HEK293T (cell line): ENCODE measurements at places on chromosomes 6 and 20.

DNA sequence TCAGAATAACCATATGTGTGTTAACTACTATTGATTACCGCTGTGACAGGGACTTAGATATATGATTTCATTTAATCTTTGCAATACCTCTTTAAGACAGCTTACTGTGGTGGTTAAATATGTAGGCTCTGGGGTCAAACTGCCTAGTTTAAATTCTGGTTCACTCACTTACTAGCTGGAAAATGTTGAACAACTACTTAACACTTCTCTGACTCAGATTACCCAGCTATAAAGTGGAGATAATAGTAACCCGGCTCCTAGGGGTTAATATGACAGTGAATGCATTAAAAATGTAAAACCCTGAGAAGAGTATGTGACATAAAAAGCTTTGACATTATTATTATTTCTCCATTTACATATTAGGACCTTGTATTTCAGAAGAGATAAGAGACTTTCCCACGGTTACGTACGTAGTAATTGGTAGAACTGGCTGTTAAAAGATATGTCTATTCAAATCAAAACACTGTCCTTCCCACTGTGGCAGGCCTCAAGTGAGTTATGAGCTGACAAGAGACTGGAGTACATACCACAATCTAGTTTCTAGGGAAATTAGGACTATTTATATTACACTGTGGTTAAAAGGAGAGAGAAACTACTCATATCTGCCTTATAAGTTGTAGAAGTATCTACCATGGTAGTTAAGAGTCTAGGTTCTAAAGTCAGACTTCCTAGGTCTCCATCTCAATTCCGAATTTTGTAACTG is 4.4 kb upstream of the PLCB1 start:
- no peak for DNase-seq

DNA sequence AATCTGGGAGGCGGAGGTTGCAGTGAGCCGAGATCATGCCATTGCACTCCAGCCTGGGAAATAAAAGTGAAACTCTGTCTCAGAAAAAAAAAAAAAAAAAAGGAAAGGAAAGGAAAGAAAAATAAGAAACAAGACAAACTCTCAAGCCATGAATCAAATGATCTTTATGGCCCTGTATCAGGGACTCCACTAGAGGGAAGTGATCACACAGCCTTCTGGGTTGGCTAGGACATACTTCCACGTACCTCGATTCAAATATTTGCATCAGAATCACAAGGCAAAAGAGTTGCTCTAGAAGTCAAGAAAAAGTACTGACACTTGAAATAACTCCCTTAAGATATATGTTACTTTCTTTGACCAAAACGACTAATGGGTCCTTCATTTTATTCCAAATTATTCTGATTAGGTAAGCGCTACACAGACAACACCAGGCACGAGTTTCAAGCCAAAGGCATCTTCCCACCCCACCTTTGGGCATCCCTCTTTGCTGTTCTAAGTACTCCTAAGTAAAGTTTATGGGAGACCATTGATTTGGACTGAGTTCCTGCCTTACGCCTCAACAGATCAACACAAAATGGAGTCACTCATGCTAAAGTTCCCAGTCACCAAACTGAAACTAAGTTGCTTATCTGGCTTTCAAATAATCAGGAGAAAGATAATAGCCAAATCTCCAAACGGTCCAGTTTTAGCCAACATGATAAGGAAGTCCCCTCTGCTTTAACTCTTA is 77.5 kb upstream of the NT5E start:
- no peak for DNase-seq

GRCh38 chr20:56750430-56750829 is 121.3 kb downstream of the TFAP2C start:
- DNase-seq: no peak

DNA sequence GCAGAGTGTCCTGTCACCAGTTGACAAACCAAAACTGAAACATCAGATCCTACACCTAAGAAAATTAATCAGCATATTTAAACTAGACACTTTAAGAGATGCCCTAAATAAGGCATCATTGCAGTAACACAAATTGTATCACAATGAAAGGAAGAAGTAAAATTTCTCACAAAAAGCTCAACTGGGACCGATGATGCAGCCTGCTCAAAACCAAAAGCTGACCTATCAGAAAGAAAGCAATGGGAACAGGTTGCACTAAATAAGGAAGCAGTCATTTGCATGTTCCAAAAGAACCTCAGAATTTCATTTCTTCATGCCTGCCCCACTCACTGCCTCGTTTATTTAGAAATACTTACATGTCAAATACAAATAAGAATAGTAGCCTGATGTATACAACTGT is 12.1 kb downstream of the HIVEP2 start:
- no peak for DNase-seq

GRCh38 chr20:52179331-52180179 is 12.0 kb downstream of the ZFP64 start:
- DNase-seq: no peak

DNA sequence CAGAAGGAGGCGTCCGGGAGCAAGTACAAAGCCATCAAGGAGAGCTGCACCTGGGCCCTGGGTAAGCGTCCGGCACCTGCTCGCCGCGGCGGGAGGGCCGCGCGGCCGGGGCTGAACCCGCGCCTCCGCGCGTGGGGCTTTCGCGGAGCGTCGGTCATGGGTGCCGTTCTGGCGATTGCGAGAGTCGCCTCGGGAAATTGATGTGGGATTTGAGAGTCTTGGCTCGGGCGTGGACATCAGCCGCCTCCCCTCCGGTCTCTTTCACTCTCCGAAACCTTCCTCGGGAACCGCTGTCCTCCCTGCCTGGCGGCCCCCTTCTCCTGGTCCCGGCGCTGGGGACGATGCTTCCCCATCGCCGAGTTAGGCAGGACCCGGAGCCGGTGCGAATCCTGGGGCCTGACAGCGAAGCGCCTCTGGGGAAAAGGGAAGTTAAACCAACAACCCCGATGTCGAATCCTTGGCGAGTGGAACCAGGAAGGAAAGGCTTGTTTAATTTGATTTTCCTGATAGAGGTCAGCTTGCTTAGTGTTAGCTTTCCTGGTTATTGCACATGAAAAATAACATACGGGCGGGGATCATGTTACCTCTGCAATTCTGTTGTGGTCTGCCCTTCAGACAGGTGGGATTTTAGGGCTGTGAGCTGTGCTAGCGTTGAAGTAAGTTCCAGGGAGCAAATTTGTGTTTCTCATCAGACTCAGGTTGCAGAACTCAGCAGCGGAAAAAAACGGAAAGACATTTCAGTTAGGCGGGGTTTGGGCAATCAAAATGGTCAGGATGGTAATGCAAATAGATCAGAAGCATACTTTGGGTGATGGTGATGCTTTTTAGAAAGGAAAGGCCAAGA is 594 bp downstream of the ARFGEF3 start:
- peak; percentile 48 for DNase-seq

DNA sequence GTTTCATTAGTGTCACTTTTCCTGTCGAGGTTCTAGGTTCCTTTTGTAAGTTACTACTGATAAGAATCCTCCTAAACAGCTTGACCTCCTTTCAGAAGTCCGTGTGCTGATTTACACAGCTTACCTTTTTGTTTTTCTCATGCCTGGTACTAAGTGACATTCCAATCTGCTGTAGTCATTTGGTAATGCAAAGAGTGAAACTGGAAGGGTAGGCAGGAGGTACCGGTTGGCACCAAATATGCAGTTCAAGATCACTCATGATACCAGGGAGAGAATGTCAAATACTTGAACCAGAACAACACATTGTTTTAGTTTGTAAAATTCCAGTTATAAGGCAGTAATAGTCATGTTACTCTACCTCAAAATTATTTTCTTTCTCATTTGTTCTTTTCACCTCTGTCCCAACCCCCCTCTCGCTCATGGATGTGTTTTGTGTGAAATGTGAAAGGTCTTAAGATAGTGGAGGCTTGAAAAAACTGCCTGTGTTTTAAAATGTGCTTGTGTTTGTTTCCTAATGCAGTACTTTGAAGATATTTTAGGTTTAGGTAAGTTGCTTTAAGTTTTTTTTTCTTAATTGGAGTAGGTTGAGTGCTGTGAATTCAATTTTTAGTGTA is 23.2 kb downstream of the AFDN start:
- DNase-seq: no peak

DNA sequence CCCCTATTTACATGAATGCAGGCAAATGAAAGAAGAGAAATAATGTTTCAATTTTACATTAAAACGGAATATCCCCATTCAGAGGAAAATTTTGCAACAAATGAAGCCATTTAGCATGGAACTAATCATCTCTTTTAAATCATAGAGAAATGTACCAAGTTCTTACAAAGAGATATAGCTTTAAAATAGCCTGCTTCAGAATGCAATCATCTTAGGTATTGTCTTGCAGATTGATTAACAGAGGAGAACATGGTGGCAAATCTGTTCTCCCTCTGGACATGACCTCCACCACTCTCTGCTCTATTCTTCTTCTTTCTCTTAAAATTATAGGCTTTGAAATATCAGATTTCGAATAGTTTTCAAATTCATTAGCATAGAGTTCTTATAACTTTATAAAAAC is 155.7 kb upstream of the DTNBP1 start:
- no peak for DNase-seq

GRCh38 chr6:52363228-52363867 is 1.4 kb downstream of the PAQR8 start:
- DNase-seq: no peak

DNA sequence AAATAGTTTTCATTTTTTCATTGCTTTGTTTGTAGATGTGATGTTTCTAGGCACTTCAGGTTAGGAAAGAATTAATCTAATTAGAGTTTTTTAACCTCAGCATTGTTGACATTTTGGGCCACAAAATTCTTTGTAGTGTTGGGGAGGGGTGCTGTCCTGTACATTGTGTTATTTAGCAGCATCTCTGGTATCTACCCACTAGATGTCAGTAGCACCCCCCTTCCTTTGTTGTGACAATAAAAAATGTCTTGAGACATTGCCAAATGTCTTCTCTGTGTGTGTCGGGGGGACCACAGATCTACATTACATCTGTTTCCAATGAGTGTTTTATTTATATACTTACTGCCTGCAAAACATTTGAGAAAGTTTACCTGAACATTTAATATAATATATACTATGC is 45.6 kb downstream of the EYA4 start:
- no peak for DNase-seq

DNA sequence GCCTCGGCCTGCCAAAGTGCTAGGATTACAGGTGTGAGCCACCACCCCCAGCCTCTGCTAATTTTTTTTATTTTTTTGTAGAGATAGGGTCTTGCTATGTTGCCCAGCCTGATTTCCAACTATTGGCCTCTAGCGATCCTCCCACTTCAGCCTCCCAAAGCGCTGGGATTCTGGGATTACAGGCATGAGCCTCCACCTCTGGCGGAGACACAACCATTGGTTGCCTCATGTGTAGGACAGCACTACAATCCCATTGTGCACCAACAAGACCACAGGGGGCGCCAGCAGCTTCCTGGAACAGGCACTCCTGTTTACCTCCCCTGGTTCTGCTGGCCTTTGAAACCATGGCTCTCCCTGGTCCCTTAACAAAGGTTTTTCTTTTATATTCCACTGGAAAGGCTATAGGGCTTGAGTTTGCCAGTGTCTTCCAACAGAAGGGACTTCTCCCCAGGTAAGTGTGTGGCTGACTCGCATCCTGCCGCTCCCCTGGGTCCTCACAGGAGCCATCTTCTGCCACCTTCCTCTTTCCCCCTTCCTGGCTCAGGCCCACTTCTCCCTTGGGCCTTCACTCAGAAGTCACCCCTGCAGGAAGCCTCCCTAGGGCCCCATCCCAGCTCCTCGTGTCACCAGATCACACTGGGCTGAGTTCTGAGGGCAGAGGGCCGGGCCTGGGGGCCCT is 39.2 kb upstream of the TLDC2 start:
- DNase-seq: peak; percentile 78

- DNase-seq: no peak
Observed at GRCh38 chr20:57425150-57426013, 34.2 kb downstream of the RBM38 start.

- DNase-seq: no peak
Observed at GRCh38 chr6:146946559-146946958, 257.7 kb upstream of the STXBP5 start.

DNA sequence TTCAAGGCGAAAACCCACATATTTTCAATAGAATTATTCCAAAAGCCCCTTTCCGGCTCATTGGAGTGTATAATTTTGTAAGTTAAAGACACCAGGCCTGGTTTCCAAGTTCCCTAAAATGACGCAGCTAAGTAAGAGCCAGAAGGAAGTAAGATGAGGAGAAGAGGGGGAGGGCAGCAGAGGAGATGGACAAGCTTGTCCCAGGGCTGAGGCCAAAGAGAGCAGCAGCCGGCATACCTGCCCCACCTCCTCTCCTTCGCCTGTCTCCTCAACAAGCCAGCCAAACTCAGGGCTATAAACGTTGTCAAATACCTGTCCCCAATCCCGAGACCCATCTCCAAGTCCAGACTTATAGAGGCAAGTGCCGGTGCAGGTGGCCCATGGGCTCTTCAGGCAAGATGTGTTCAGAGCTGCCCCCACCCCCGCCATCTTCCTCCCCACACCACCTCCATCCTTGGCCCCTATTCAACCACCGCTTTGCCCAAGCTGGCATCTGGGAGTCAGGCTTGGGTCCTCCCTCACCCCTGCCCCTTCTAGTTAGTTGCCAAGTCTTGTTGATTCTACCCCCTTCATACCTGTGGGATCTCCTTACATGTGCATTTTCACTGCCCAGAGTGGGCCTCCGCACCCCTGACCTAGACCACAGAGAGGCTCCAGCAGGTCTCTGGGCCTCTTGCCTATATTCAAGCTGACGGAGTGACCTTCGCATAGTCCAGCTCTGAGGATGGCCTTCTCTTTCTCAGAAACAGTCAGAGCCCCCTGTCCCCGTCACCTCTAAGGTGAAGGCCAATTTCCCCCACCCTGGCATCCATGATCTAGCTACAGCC is 75.7 kb upstream of the SIRPA start:
- DNase-seq: no peak
